Stimulated activated CD4-positive, alpha-beta T cell treated with anti-CD3 and anti-CD28 coated beads, Interleukin-1b, Interleukin-23, amount 100 ng/mL, for 24 hours (primary cell): ENCODE measurements at places on chromosomes 2 and 18.

- no peak for DNase-seq
Measured at GRCh38 chr2:50491541-50492476, 540.1 kb downstream of the NRXN1 start.

DNA sequence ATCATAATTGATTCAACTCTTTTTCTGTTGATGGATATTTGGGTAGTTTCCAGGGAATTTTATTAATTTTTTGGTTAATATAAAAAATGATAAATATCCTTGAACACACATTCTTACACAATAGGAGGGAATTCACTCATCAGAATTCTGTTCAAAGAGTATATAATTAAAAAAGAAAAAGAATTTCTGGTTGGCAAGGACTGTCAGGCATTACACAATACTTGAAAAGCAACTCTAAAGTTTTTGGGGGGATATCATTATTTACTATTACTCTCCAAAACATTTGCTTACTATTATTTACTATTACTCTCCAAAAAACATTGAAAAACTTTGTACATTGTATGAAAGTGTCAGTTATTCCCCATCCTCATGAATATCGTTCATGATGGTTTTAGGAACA lies 38.0 kb downstream of the G6PC2 start:
- DNase-seq = no peak

DNA sequence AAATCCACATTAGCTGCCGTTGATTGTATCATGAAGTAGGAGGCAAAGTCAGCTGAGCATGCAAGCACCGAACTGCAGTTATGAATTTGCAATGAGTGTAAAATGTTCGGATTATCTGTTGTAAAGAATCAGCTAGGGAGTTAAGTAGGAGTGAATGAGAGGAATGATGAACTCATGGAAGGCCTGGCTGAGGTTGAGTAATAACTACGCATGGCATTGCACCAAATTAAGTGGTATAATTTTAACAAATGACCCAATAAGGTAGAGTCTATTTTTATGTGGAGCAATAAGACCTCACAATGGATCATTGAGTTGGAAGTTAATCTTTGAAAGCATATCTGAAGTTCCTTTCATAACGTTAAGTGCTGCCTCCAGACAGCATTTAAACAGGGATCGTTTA lies 288.2 kb upstream of the CHST9 start:
- no peak for DNase-seq

GRCh38 chr2:162676515-162676914 lies 162.1 kb downstream of the KCNH7 start:
- DNase-seq = no peak

DNA sequence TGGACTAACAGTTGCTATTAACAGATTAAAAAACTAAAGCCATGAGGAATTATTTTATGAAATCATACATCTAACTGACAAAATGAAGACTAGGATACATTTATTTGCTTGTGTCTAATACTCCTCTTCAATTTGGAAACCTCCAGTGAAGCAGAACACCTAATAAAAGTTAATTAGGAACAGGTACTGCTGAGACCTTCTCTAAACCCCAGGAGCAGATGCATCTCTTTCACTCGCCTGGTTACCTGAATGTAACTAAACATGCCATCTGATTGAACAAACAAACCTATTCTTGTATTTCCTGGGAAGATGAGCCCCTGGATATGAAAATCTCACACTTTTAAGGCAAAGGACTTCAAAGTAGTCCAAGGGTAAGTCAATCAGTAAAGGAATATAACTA lies 898.2 kb downstream of the NRXN1 start:
- DNase-seq = no peak
